ENCODE measurements at places on chromosomes 7 and 10.
A peak's percentile ranks its signal among the peaks of the same experiment; 100 is the strongest.

DNA sequence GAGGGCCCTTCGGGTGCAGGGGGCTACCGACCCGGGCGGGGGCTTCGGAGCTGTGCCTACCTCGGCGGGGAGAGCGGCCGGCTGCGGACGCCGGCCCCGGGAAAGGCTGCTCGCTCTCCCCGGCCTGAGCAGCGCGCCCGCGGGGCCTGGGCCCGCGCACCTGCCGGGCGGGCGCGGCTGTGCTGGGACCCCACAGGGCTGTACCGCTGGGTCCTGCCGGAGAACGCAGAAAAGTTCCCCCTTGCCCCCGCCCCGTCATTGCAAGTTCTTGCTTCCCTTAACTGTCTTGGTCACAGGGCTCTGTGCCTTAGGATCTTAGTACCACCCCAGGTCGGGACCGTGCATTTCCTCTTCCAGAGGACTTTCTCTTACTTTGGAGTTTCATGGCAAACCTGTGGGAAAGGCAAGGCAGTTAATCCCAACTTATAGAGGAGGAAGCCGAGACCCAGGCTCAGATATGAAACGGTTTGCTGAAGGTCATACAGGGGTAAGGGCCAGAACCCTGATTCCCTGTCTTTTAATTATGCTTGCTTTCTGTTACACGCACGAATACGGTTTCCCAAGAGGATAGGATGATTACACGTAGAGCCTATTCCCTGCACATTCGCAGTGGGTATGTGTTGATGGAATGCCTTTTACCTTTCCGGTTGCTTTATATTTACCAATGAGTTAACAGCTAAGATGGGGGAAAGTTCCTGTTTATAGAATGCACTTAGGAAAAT, 652 bp downstream of the PCGF5 start:
- no peak for DNase-seq

DNA sequence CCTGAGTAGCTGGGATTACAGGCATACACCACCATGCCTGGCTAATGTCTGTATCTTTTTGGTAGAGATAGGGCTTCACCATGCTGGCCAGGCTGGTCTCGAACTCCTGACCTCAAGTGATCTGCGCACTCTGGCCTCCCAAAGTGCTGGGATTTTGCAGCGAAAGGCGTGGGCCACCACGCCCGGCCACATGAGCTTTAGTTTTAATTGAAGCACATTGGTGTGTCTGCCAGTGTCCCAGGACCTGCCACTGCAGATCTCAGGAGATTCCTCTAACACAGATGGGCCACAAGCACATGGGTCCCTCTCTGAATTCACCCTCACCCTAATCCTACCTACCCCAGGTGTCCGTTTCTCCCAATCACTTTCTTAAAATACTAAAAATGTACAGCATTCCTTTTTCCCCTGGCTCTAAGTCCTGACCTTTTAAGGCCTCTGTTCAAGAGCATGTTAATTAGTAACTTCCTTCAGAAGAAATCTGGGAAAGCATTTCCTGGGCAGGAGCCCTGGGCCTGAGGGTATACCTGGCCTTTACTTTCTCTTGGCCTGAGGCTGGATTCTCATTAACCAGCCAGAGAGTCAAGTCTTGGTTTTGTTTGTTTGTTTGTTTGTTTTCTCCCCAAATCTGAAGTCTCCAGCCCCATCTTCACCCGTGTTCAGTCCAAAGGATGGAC, 82.6 kb downstream of the PRPF18 start:
- DNase-seq = no peak

DNA sequence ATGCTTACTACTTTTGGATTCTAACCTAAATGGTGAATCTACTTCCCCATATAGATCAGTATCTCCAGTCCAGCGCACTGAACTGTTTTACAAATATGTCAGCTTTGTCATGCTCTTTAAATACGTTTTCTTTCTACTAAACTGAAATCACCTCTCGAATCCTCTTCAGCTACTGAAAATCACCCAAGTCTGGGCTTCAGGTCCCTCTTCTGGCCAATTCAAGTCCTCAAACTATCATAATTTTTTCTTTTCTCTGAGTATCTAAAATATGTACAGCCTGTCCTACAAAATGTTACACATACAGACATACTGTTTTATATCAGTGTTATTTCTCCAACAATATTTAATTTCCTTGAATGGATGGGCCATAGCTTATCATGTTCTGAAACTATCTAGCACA, 84.2 kb downstream of the CACNA2D1 start:
- no peak for DNase-seq

- no peak for DNase-seq
Measured at GRCh38 chr10:11015446-11015934, 2.2 kb upstream of the CELF2 start.

- DNase-seq = no peak
Measured at GRCh38 chr10:1559761-1560160, 177.6 kb downstream of the ADARB2 start.

DNA sequence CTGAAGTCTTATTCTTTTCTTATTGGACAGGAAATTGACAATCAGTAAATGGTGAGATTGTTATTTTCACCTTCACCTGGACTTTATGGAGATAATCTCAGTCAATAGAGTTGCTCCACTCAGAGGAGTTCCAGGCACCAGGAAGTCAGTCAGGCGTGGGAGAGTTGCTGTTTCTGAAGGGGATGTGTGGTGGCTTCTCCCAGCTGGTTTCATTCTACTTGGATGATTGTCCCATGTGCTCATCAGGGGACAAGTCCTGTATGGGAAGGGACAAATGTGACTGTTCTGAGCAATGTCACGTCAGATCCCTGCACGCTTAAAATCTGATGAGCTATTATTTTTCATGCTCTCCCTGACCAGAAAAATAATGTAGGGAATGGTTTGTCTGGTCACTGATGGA, 222.5 kb upstream of the PITRM1 start:
- no peak for DNase-seq

GRCh38 chr7:27709137-27710075, 30.6 kb upstream of the TAX1BP1 start:
- no peak for DNase-seq

DNA sequence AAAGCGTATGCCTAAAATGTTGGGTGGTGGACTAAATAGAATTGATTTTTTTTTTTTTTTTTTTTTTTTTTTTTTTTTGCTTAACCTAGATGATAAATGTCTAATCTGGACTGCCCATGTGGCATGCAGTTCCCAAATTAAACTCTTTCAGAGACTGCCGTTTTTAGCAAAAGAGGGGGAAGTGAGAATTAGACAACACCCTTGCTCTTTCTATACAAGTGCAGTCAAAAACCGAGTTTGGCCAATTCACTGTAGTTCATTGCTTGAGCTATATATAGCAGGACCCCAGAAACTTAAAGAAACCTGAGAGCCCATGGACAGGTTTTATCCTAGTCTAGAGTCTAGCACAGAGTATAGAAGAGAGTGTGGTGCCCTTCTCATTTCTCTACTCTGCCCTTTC, 141.9 kb downstream of the GRM3 start:
- DNase-seq = no peak

DNA sequence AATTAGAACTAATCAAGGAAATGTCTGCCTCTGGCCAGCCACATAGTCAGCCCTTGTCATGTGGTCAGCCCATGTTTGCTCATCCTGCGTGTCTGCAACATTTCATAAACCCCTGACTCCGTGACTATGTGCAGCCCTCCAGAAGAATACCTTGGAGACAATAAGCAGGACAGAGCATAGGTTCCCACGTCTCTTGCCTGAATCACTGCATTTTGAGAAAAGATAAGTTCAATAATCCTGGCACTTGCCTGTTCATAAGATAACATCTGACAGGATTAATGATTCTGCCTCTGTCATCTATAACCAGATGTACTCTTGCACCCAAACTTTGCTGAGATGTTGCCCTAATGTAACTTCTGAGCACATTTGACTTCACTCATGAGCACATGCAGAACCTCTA, 78.4 kb downstream of the AKR1D1 start:
- no peak for DNase-seq

DNA sequence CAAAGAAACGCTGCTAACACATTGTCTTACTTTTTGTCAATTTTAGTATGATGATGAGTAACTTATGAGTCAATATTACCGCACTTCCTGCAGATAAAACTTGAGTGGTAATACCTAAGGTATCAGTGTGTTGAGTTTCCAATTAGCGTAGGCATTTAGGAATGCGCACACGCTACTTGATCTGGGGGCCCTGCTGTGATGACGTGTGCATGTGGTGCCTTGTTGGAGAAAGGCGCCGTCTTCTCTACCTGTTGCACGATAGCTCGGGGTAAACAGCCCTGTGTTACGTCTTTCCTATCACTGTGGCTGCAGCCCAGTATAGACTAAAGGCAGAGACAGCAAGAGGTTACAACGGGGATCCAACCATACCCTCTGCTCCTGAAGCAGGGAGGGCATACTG, 476.8 kb upstream of the ADARB2 start:
- DNase-seq = no peak

GRCh38 chr10:114684822-114685209, 26.7 kb upstream of the ABLIM1 start:
- DNase-seq = no peak

DNA sequence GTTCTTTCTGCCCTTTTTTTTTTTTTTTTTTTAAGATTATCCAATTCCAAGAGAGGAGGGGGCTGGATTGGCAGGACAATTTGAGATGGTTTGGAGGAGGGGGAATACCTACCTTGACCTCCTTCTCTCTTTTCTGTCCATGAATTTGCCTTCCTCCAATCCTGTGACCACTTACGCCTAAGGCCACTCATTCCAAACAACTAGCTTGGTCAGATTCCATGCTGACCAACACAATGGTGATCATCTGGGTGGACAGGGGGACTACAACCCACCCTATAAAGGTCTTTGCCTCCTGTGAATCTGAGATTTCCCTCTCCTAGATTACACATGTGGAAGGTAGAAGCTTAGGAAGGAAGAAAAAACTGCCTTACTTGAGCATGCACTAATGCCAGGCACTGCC, 2.3 kb upstream of the LDB1 start:
- DNase-seq = no peak

- peak; percentile 6 for DNase-seq
Measured at GRCh38 chr7:97005183-97006054, at the start of gene DLX6. Gene DLX6 (plus strand): TSS chr7:97005553. CDS start chr7:97005978, 425 bp downstream.

- no peak for DNase-seq
Measured at GRCh38 chr10:125123476-125124114, 36.8 kb downstream of the CTBP2 start.

DNA sequence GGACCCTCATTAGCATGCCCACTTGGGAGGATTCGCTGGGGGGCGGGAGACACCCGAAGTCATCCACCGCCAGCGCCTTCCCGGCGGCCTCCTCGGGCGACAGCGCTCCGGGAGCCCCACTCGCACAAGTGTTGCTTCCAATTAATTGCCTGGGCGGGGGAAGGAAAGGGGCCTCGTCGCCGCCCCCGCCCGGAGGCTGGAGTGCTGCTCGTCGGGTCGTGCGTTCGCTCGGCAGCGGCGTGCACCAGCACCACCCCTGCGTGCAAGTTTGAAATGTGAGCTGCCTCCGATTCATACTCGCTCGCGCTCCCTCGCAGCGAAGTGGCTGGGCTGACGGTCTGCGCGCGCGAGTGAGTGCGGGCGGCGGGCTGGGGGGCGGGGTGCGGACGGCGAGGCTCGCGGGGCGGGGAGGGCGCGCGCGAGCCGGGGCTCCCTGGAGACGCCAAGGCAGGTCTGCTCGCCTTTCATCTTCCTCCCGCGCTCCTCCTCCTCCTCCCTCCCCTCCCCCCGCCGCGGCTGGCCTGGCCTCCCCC, 104.6 kb upstream of the PPIF start:
- DNase-seq = peak; percentile 27

- no peak for DNase-seq
Measured at GRCh38 chr7:111605246-111605645, 43.0 kb upstream of the IMMP2L start.

GRCh38 chr10:49611816-49612512, 1.9 kb downstream of the SLC18A3 start:
- DNase-seq = no peak

Measured in CD4-positive, alpha-beta T cell treated with Interleukin-4 for 4 hours (primary cell).